ENCODE measurements at places on chromosomes 16 and 17.

DNA sequence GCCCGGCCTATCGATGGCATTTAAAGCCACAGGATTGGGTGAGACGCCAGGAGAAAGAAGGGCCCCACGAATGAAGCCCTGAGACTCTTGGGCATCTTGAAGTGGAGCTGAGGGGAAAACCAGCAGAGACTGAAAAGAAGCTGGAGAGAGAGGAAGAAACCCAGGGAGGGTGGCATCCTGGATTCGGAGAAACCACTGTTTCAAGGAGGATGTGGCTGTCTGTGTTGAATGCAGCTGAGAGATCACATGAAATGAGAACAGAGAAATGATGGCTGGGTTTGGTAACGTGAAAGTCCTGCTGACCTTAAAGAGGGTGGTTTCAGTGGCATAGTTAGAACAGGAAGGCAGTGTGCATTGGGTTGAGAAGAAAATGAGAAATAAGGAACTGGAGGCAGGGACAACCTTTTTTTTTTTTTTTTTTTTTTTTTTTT is 3.8 kb downstream of the TNFSF12 start:
- DNase-seq = no peak

- DNase-seq = no peak
Measured at GRCh38 chr16:83059237-83059636, 432.5 kb downstream of the CDH13 start.

DNA sequence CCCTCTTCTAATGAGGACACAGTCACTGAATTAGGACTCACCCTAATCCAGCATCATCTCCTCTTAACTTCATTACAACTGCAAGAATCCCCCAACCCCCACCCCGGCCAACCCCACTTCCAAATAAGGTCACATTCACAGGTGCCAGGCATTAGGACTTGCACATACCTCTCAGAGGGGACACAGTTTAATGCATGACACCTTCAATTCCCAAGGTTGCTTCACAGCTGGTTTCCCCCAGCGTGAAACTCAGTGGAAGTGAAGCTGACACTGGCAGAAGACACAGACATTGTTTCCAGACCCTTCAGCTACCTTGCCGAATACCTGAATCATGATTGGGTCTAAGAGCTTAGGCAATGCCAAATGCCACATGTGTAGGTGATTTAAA is 217.0 kb upstream of the DYNLRB2 start:
- DNase-seq = no peak

- no peak for DNase-seq
Measured at GRCh38 chr16:70713342-70713741, 27.5 kb upstream of the MTSS2 start.

DNA sequence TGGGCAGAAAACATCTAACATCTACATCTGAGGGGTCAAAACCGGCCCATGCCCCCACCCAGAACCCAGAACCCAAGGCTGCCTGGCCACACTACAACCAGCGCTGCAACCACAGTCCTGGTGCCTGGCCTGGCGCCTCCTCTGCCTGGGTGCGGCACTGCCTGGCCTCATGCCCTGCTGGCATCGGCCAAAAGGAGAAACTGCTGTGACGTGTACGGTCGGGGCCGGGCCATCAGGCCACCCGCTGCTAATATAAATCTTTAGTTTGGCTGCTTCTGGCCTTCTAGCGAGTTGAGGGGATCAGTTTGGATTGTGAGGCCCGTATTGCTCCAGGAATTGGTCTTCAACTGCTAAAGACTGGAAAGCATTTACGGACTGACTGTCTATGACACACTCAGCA is 22.8 kb downstream of the TMEM204 start:
- DNase-seq = no peak

GRCh38 chr16:67967958-67968399 is 458 bp downstream of the SLC12A4 start:
- peak; percentile 35 for DNase-seq

GRCh38 chr16:10601444-10602408 is 21.3 kb upstream of the EMP2 start:
- no peak for DNase-seq

GRCh38 chr16:5025171-5025632 is 8.5 kb downstream of the NAGPA start:
- DNase-seq = no peak

DNA sequence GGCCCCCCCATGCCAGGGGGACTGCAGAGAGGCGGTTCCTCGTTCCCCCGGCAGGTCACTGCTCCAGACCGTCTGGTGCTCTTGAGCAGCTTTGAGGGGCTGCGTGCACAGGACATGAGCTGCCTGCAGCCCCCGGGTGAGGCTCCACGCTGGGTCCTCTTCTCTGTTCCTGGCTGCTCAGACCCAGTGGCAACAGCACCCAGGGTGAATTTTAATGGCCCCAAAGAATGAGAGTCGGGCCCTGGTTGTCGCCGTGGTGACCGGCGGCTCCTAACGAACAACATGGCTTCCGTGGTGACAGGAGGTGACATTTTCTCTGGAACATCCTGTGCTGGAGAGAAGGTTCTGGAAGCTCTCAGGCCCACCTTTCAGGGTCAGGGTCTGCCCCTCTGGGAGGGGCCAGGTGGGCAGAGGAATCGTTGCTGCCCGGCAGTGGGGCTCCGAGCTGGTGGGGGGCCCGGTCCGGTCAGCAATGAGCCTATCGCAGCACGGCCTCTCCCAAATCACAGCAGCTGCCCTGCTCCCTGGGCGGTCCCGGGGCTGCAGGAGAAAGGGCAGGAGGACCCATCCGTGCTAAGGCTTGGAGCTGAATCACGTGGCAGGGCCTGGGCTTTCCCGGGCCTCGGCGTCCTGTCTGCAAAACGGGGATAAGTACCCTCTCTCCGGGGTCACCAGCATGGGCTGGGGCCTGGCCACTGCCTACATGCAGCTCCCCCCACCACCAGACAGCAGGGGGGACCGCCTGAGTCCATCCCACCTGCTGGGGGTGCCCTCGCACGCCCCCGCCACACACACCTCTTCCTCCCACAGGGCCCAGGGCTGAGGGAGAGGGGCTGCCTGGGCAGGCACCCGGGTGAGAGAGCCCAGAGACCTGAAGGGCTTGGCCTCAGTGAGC is 3.4 kb upstream of the C1QTNF8 start:
- no peak for DNase-seq

- DNase-seq = no peak
Measured at GRCh38 chr16:50880926-50881325, 139.0 kb downstream of the CYLD start.

GRCh38 chr16:56930486-56931270 is 1.3 kb upstream of the HERPUD1 start:
- DNase-seq = no peak

DNA sequence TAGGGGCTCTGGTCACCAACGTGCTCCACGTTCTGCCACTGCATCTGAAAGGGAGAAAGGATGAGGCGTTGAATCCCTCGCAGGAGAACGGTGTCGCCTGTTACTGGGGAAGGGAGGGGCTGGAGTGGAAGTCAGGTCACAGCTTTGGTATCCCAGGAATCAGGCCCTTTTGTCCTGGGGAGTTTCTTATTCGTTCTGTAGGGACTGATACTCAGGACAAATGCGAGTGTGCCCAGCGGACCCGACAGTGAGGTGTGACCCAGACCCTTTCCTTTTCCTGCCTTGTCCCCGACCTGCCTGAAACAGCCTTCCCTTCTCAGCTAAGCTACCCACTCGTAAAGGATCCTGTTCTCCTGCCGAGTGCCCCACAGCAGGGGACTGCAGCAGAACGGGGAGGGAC is 177.5 kb downstream of the VPS53 start:
- no peak for DNase-seq

GRCh38 chr16:27972500-27972899 is 91.0 kb downstream of the GSG1L start:
- peak; percentile 37 for DNase-seq

GRCh38 chr16:86520317-86521210 is 10.2 kb downstream of the FOXF1 start:
- DNase-seq = no peak

GRCh38 chr17:6640536-6641246 is at the start of the genes KIAA0753 and TXNDC17:
Gene KIAA0753, minus strand, starts transcription at chr17:6640711. Its CDS starts 5,608 bp downstream, at chr17:6635103.
Gene TXNDC17, plus strand, starts transcription at chr17:6641060. Its CDS starts 23 bp downstream, at chr17:6641083.
- DNase-seq = peak; percentile 84

DNA sequence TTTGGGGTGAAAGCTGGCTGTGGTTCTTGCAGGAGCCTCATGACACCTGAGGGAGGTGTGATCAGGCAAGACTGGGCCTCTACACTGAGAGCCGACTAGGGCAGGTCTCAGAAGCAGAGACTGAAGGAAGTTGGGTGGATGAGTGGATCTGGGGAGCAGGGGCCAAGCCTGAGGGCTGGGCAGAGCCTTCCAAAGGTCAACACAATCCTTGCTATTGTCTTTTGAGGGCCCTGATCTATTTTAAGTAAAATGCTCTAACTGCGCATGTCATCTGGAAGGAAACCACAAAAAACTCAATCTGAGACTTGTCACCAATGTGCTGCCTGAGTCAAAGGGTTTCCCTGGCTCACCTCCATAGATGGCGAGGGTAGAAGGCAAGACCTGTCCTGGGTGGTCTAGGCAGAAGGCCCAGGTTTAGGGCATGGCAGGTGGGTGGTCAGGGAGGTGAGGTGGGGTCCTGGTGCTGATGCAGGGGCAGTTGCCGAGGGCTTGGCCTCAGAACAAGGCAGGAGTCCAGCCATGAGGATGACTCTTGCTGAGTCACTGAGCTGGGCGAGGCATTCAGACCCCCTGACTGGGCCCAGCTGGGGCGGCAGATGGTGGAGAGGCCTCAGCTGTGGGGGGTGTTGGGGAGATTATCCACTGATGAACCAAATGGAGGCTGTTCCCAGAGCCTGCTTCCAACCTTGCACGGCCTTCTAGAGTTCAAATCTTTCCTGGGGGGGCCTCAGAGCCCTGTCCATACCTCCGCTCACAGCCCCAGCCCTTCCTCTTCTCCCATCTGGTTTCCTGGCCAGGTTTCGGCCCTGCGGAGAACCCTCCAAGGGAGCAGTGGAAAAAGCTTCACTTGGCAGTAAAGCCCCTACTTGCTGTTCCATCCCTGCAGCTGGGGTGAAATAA is 5.1 kb downstream of the MVP start:
- peak; percentile 78 for DNase-seq

DNA sequence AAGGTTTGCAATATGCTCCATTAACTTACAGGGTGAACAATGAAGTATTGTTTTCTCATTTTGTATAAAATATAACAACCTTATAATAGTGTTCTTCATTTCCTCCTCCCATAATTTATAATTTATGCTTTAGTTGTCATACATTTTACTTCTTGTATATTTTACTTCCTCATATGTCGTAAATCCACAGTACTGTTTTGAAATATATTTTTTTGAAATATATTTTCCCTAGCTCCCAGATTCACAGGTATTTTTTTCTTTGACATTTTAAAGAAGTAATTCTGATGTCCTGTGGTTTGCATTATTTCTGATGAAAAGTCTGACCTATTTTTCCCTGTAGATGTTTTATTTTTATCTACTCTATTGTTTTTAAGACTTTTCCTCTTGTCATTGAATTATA is 52.7 kb downstream of the VMP1 start:
- no peak for DNase-seq

DNA sequence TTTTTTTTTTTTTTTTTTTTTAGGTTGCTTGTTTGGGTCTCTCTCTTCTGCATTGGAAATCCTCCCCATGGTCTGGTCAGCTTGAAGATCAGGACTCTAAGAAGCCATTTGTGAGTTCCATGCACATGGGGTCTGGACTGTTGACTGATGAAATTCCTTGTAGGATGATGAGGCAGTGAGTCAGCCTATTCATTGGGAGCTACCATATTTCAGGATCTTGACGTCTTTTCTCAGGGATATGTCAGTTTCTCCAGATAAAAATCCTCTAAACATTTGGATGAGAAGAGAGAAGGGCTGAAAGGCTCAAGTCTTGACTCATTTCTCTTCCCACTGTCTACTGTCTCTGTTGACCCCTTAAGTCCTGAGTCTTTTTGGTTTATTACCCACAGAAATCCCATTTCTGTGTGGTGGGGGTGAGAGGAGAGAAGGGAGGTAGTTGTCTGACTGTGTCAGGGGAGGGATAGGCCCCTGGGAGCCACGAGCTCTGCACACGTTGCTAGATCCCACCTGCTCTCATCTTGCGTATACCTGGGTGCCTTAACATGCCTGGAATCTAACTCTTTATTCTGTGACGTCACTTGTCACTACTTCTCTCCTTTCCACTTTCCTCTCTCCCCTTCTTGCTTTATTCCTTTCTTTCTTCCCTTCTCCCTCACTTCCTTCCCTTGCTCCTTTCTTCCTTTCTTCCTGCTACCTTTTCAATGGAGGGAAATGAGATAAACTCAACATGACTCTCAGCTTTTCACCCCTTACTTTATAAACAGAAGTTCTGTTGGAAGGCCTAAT is 333.1 kb upstream of the XYLT1 start:
- no peak for DNase-seq

DNA sequence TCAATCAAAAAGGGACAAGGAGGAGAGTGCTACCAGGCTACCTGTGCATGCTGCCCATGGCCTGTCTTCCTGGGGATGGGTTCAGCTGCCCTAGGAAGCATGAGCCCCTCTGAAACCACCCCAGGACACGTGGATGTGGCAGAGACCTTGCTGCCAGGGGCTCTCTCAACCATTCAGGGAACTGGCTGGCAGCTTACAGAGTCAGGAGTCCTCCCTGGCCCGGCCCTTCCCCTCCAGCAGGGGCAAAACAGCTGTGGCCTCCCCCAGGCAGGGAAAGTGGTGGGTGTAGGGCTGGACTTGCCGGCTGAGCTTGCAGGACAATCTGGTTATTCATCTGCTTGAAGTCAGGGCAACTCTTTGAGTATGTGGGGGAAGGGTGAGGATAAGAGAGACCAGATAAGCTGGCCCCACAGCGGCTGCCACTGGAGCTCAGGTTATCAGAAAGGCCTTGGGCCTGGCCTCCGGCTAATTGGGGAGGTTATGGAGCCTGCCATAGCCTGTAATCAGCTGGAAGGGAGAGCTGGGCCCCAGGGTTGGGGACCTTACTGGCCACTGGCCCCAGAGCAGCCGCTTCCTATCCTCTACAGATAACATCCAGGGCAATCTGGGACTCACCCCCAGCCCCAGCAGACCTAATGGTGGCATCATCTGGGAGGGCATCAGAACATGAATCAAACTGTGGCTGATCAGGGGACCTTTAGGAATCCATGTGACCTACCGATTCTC is 5.6 kb upstream of the TBX2 start:
- DNase-seq = no peak

GRCh38 chr17:863880-864279 is 81.7 kb downstream of the MRM3 start:
- DNase-seq = no peak

DNA sequence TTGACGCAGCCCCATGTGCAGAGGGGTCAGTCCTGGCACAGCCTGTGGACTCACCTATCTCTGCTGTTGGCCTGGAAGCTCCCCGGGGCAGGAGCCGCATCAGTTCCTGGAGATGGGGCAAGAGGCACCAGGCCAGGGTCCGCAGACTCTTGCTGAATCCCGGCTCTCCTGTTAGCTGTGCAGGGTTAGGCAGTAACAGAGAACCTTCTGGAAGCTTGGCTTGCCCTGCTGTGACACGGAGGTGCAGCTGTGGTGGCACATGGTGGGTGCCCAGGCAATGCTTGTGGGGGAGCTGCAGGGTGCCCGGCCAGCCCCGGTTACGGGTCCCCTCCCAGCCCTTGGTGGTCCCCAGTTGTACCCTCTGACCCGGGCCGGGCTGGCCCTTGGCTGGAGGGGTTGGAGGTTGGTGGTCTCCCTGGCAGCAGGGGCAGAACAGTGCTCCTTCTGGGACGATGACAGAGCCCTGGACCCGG is 26.0 kb upstream of the ZNF469 start:
- DNase-seq = no peak
